ENCODE measurements at places on chromosomes 7 and 10.
A peak's percentile ranks its signal among the peaks of the same experiment; 100 is the strongest.

DNA sequence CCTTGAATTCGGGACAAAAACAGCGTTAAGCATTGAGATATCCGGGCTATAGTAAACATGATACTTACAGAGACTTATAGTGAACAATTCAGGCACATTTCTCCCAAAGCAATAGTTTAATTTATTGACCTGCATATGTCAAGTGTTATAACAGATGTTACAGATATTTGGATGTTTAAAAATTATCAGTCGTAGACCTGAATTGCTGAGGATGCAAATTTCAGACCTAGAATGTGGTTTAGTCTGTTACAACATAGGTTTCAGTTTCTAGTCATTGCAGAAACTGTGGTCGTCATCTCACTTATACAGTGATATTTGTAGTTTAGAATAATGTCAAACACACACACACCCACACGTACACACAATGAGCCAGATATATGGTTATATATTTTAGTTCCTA is 85.2 kb downstream of the VTI1A start:
- no peak for DNase-seq

- DNase-seq, result no peak
These were observed 650.4 kb downstream of the NXPH1 start for GRCh38 chr7:9083837-9084236.

DNA sequence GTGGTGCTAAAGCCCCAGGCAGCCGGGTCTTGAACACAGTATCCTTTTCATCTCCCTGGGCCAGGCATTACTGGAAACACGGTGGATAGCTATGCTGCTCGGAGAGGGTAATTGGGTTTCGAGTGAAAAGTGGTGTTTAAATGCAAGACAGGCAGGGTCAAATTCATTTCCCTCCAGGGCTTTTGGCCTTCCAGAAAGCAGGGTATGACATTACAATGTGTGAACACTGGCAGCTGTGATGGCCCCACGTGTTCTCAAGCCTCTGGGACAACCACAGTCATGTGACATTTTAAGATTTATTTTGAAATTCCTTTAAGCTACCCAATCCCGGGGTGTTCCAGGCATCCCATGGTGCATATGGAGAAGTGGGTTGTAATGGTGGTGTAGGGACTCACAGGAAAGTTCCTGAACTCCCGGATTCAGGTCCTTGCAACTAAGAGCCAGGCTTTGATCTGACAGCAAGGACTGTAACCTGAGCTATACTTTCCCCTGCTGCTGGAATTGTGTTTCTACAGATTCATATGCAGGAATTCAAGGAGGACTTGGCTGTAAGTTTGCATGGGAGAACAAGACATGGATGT is 46.8 kb downstream of the INSYN2A start:
- peak; percentile 39 for DNase-seq

GRCh38 chr7:47588704-47589225 is 6.9 kb upstream of the TNS3 start:
- DNase-seq, result no peak

DNA sequence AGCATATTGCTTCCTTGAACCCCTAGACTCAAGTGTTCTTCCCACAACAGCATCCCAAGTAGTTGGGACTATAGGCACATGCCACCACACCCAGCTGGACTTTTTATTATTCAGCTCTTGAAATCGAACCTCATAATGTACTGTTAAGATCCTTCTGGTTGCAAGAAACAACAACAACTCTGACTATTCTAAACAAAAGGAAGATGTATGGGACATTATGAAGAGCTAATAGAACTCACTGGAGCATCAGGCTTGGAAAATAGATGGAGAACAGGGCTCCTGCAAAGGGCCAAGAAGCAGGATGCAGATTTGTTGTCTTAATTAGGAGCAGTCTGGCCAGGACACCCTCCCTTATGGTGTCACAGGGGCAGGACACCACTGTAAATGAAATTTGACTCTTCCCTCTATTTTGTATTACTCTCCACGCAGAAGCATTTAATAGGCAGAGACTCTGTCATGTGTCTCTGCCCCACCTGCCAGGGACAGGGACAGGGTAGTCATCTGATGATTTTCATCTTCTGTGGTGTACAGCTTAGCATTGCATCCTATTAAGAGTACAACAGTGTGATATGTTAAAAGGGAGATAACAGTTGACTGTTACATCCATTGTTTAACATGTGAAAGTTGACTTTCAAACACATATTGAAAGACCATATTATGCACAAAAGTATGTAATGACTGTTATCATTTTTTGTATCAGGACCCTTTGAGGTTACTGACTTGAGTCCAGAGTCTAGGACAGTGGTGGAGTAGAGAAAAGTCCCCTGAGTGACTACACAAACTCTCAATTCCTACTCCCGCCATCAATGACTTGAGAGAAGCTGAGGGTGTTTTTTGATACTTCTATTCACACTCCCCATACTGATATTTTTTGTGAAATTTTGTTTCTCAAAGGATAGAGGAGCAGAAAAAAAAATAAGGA is 157.3 kb downstream of the LRRC4 start:
- no peak for DNase-seq

DNA sequence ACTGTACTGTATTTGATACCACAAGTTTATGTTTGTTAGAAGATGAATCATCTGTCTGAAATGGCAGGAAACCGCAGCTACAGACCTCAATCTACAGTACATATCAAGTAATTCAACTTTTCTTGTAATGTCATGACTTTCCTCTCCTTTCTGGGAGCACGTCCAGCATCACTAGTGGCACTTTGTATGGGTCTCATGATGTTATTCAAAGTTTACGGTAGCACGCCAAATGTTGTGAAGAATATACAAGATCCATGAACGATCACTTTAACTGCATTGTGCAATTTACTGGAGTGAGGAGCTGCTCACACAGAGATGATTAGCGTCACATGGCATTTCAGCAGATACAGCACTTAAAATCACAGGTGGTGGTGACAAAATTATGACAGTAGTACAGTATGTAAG is 257.8 kb upstream of the GNAI1 start:
- peak; percentile 78 for DNase-seq

DNA sequence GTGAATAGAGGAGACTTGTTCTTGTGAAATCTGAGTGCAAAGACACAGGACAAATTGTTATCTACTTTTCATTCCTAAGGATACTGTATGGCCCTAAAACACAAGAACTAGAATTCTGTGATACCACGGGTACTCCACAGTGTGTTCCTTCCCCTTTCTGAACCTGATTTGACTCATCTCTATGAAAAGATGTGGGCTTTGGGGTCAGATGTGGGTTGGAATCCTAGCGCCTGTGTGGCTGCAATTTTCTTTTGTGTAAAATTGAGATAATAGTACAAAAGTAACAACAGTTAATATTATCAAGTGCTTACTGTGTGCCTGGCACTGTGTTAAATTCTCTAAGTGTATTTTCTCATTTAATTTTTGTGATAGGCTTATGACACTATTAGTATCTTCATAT is 8.1 kb downstream of the SRGN start:
- DNase-seq, result no peak

- DNase-seq, result no peak
These were observed 214.5 kb downstream of the ETV1 start for GRCh38 chr7:13774976-13775375.

- DNase-seq, result no peak
These were observed 85.3 kb downstream of the ZNF33B start for GRCh38 chr10:42553064-42553407.

DNA sequence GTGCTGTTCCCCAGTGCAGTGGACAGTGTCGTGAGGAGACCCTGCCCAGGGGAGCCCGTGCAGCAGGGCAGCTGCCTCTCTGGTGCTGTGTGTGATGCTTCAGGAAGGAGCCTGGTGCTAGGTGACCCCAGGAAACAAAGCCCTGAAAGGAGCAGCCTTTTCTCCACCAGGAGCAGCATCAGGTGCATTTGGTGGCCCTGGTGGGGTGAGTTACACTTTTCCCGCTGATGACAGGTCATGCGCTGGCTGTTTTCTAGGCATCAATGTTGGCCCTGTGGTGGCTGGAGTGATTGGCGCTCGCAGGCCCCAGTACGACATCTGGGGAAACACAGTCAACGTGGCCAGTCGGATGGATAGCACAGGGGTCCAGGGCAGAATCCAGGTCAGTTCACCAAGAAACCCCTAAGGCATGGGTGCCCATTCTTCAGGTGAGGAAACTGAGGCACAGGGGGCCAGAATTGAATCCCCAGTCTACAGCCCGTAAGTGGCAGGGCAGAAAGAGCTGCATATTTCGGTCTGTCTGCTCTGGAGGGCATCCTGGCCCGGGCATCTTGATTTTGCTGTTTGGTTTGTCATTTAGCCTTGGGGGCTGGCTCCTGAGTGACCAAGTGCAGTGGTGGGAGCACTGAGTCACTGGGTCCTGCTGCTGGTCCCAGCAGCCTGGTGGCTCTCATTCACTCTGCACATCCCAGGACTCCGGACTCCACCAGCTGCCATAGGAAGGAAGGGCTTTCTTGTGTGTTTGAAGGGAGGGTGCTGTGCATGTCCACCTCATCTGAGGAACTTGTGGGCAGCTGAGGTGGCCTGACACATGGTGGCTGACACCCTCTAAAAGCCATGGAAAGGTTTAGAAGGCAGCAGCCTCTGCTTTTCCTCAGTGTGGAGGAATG is 136.3 kb downstream of the ADCY1 start:
- DNase-seq, result no peak

- no peak for DNase-seq
These were observed 198.2 kb downstream of the PPP1R9A start for GRCh38 chr7:95105627-95106026.

- no peak for DNase-seq
These were observed 22.3 kb downstream of the MCM10 start for GRCh38 chr10:13183625-13184024.

GRCh38 chr7:134939136-134939535 is 47.2 kb upstream of the AGBL3 start:
- DNase-seq, result no peak

GRCh38 chr7:94055963-94056362 is 51.8 kb upstream of the BET1 start:
- DNase-seq, result peak; percentile 33

DNA sequence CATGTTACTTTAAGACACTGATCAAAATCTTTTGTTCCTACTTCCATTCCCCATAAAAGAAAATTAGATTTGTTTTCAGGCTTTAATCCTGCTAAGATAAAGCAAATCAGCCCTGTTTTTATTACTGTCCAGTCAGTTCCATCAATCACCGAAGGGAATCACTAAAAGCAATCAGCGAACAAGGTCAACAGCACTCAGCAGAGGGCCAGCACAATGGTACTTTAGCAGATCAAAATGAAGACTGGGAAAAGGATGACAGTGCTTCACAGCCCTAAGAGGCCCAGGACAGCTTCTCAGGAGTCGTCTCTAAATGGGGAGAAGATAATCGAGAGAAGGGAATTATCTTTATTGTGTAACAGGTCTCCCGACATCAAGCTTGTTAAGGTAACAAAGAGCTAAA is 32.7 kb downstream of the SEM1 start:
- no peak for DNase-seq

DNA sequence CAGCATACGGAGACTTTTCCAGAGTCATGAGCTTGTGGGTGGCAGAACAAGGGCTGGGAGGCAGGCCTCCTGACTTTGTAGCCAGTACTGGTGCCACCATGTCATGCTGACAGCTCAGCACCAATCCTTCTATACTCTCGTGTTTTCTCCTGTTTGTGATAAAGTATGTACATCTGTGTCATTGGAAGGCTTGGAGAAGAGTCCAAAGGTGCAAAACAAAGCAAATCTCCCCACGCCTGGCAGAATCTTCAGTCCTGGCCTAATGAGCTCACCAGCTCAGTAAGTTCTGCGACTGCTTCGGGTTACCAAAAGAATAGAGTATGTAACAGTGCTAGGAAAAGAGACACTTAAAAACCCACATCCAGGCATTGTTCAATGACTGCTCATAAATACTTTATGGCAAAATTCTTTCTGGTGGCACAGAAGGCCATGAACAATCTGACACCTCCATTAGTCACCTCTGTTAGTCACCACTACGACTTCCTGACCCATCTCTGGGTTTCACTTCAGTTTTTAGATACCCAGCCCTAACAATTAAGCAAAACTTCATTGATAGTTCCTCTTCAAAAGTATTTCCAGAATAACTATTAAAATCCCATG is 24.5 kb downstream of the STEAP1 start:
- peak; percentile 87 for DNase-seq

DNA sequence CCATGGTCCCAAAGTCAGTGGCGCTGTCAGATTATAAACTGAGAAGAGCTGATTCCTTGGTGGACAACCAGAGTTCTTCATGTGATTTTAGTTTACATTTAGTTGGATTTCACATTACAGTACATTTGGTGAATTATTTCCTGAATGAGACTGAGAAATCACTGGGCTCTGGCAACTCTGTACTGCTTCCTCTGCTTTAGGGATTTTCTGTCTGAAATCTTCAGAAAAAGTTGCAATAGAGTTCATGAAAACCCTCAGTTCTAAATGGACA is 242.6 kb downstream of the BICC1 start:
- no peak for DNase-seq

DNA sequence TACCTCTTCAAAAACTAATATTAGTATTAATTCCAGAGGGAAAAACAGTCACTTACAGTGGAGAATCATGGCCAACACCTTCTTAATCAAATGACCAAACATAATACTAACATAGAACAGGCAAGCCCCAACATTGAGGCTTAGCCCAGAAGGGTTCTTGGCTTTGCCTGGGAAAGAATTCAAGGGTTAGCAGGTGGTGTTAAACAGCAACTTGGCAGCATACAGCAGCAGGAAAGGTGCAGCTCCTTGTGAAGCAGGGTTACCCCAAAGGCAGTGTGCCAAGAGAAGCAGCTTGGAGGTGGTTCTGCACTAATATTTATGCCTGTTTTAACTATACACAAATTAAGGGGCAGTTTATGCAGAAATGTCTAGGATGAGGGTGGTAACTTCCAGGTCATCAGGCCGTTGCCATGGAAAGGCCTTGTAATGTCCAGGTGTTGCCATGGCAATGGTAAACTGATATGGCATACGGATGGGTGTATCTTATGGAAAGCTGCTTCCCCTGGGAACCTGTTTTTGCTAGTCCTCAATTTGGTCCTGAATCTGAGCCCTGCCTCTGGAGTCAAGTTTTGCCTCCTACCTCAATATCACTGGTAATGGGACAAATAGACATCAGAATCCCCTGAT is 27.2 kb upstream of the BEND7 start:
- DNase-seq, result no peak

GRCh38 chr7:102473271-102473991 is 5.3 kb downstream of the POLR2J start:
- no peak for DNase-seq

DNA sequence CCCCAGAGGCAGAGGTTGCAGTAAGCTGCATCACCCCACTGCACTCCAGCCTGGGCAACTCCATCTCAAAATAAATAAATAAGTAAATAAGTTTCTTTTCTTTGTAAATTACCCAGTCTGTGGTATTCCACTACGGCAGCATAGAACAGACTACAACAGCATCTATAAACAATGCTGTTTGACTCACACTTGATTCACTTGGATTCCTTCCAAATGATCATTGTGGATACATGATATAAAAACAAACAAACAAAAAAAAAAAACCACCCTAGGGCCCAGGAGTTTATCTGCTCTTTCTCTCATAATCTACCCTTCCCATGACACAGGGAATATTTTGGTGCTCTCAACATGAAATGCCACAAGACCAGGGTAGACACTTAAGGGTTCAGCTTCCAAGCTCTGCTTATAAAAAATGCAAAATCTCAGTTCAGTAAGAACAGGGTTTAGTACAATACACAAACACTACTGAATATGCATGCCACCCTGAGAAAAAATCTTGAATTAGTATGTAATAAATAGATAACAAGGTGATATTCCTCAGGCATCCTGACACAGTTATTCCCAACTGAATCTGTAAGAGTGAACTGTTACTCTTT is 200.9 kb downstream of the FAM107B start:
- DNase-seq, result no peak

- no peak for DNase-seq
These were observed 772 bp upstream of the DDC start for GRCh38 chr7:50565977-50566376.

- DNase-seq, result no peak
These were observed 1003.7 kb downstream of the LRMDA start for GRCh38 chr10:76435157-76435556.

Measured in fibroblast of skin of abdomen (primary cell).